Adrenal gland (tissue), 19 donors: ENCODE measurements at places on chromosomes 4 and X. TPM values are rescaled to one million over a fixed set of nuclear protein-coding genes. Genes with fewer than 3 reads are reported as not detected.

Gene SEC31A
- total RNA-seq: 205 TPM

Gene NRK
- total RNA-seq: 35.8 TPM

GRCh38 chr4:148092316-148093014, 349.7 kb downstream of the NR3C2 start:
- no peak overlapping the region for H3K4me3 ChIP-seq
- H3K4me1 ChIP-seq: no peaks in the 10 kb centered on the region
- no peak for DNase-seq

Gene HTRA3
- 4.8 TPM for total RNA-seq

Gene AMTN
- total RNA-seq: not detected

DNA sequence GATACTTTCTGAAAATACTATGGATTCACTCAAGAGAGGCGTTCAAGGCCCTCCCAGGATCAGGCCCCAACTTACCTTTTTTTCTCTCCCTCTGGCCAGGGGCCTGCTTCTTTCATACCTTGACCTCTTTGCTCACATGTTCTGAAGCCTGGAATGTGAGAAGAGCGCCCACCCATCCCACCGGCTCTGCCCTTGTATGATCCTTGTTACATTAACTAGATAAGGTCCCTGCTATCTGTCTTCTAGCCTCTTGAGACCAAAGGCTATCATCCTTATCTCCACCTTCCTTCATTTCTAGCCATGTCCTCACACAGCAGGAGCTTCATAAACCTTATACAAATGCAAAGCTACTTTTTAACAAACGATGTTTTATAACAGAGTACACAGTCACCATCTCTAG, 45.9 kb downstream of the PROM1 start:
- no peak overlapping the region for H3K4me3 ChIP-seq
- H3K27me3 ChIP-seq: no peaks in the 10 kb centered on the region
- DNase-seq: no peak
- H3K4me1 ChIP-seq: no peaks in the 10 kb centered on the region

DNA sequence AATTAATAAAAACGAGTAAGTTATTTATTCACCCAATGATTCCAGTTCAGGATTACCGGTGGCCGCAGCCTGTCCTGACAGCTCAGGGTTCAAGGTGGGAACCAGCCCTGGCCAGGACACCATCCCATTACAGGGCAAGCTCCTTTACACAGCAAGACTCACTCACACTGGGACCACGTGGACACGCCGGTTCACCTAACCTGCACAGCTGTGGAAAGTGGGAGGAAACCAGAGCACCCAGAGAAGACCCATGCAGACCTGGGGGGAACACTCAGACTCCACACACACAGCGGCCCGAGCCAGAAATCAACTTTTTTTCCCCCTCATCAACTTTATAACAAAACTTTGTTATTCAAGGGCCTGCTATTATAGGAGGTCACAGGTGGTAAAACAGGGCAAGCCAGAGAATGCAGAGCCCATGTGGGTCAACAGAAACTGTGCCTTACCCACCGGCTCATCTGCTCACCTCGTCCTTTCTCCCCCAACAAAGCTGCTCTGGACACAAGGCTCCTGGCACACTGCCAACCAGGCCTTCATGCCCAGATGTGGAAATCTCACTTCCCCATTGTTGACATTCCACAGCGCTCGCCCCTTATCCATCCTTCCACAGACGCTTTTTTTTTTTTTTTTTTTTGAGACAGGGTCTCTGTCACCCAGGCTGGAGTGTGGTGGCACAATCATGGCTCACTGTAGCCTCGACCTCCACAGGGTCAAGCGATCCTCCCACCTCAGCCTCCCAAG, 8.0 kb upstream of the ODAPH start:
- H3K4me3 ChIP-seq: no peak overlapping the region
- H3K27ac ChIP-seq: no peak overlapping the region
- H3K27me3 ChIP-seq: no peaks in the 10 kb centered on the region
- peaks cover 4% of the 10 kb centered on the region for H3K36me3 ChIP-seq
